ENCODE measurements at places on chromosomes 11 and 22.
A peak's percentile ranks its signal among the peaks of the same experiment; 100 is the strongest.

DNA sequence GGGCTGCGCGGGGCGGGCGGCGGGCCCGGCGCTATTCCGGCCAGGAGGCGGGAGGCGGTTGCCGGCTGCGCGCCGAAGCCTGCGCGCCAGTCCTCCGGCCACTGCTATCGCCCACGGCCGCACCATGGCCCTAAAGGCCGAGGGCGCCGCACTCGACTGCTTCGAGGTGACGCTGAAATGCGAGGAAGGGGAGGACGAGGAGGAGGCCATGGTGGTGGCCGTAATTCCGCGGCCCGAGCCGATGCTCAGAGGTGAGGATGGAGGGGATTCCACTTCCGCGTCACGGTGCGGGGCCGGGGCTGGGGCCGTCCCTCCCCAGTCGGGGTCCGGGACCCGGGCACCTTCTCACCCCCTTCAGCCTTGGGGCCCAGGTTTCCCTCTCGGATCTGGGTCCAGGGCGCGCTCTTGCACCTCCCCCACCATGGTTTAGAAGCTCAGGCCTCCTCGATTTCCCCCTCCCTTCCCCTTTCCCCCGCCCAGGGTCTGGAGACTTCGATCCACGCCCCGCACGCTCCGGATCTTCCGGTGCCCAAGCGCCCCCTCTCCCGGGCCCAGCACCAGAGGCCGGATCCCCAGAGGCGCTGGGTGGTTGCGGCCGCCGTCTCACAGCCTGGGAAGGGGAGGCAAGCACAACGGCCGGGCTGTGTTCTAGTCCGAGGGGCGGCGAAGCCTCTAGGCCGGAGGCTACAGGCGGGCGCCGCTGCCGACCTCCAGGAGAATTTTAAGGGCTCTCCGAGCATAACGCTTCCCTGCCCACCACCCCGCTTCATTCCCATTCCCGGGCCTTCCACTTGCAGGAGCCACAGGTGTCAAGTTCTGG is 517 bp downstream of the SPINDOC start:
- peak; percentile 79 for DNase-seq

DNA sequence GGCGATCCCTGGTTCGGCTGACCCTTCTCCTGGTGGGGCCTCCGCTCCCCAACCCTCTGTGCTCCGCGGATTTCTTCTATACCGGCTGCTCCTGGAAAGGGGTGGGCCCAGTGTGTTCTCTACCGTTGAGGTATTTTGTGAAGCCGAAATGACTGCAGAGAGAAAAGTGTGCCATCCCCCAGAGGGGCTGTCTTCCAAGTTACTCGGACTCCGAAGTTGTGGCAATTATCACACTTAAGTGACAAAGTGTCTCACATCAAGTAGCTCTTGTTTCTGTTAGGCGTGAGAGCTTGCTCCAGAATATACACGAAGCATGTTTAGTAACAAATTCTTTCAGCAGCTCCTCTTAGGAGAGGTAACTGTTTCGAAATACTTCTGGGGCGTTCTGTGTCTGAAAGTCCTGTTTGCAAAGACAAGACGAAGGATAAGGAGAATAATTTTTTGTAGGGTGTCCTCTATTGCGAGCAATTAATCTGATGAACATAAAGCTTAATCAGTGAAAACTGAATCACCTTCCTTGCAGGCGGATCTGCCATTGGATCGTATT is 434 bp downstream of the XPNPEP3 start:
- DNase-seq: peak; percentile 31

DNA sequence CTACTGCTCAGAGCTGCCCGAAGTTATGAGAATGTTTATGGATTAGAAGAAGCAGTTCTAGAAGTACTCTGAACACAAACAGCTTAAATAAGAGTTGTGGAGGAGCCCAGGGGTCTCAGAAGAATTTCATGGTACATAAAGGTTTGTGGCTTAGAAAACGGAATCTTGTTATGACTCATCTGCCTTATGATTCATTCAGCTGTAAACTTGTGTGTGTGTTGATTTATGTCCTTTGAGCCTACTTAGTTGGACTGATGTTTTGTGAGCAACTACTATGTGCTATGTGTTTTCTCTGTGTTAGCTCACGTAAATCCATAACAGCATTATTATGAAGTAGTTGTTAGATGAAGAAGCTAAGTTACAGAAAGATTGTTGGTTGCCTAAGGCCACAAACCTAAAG is 203.7 kb downstream of the PGR start:
- no peak for DNase-seq

DNA sequence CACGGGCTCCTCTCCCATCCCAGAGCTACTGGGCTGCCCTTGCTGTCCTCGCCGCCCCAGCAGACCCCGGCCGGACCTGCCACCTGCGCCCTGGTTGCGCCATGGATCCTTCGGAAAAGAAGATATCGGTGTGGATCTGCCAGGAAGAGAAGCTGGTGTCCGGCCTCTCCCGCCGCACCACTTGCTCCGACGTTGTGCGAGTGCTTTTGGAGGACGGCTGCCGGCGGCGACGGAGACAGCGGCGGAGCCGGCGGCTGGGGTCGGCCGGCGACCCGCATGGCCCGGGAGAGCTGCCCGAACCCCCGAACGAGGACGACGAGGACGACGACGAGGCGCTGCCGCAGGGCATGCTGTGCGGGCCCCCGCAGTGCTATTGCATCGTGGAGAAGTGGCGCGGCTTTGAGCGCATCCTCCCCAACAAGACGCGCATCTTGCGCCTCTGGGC is 382 bp downstream of the RASSF10 start:
- peak; percentile 86 for DNase-seq

- no peak for DNase-seq
These were observed 9.2 kb downstream of the FBLN1 start for GRCh38 chr22:45511847-45512261.

DNA sequence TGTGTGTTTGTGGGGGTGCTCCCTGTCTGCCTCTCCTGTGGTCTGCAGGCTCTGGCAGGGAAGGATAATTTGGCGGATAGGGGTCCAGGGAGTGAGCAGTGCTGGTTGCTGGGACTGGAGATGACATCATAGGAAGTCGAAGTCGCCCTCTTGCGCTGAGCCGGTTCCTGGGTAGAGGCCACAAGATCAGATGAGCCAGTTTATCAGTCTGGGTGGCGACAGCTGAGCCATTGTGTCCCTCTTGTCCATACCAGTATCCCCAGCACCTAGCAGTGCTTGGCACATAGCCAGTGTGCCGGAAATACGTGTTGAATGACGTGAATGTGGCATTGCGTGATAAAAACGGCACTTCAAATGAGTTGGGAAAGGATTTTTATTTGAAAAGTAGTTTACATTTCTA is 9.8 kb downstream of the APOL5 start:
- peak; percentile 54 for DNase-seq

DNA sequence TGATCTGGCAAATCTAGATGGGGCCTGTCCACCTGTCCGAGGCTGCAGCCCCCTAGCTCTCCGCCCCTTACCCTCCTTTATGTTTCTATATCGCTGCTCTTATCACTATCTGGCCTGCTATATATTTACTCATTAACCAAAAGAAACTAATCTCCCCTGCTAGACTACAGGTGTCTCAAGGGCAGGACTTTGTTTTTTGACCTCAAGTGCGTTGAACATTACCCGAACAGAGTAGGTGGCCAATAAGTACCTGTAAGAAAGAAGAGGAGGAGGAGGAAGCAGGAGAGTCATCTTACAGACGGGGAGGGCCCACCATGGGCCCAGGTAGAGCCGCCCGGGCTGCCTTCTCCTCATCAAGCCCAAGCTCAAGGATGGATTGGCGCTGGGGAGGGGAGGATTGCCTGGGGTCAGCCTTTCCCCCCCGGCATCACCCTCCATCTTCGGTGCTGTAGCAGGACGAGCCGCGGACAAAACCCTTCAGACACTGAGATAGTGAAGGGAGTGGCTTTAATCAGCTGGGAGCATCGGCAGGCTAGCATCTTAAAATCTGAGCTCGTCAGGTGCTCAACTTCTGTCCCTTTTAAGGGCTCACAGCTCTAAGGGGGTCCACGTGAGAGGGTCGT is 1.2 kb upstream of the P2RY6 start:
- DNase-seq: no peak

GRCh38 chr11:1234054-1234720 is 11.3 kb downstream of the MUC5B start:
- no peak for DNase-seq

- no peak for DNase-seq
These were observed 12.3 kb upstream of the OR56A3 start for GRCh38 chr11:5929571-5930368.

DNA sequence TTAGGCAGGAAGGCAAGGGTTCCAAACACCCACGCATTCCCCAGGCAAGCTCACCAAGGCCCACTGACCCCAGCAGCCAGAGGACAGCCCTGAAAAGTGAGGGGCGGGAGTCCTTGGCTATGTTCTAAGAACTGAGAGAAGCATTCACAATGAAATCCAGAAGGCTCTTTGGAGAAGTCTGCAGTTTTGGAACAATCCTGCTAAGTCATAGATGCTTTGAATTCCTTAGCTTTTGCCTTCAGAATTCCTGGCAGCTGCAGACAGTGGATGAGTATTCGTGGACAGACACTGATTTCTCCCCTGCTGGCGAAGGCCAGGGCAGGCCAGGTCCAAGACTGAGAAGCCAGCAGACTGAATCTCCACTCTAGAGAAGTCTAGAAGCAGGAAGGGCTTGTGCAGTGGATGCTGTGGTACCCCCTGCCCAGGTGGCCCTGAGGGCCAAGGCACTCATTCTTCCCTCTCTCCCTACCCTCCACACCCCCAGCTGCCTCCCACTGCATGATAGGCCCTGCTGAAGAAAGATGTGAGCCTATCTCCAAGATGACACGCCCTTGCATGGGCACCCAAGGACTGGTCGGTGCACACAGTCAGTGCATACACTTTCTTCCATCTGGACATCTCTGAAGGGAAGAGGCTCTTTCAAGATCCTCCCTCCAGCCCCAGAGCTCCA is 133.2 kb upstream of the TEAD1 start:
- DNase-seq: no peak

DNA sequence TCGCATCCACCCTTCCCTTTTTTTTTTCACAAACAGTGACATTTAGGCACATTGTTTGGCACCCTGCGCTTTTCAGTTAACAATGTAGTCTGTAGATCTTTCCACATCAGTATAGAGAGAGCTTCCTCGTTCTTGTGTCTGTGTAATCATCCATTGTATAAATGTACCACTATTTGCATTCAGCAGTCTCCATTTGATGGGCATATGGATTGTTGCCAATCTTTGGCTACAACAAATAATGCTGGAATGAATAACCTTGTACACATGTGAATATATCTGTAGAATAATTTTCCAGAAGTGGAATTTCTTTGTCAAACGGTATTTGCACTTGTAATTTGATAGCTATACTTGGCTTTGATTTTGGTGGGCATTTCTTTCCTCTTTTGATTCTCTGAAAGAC is 17.1 kb downstream of the MPEG1 start:
- no peak for DNase-seq

GRCh38 chr11:77124041-77124440 is 4.0 kb upstream of the MYO7A start:
- no peak for DNase-seq

DNA sequence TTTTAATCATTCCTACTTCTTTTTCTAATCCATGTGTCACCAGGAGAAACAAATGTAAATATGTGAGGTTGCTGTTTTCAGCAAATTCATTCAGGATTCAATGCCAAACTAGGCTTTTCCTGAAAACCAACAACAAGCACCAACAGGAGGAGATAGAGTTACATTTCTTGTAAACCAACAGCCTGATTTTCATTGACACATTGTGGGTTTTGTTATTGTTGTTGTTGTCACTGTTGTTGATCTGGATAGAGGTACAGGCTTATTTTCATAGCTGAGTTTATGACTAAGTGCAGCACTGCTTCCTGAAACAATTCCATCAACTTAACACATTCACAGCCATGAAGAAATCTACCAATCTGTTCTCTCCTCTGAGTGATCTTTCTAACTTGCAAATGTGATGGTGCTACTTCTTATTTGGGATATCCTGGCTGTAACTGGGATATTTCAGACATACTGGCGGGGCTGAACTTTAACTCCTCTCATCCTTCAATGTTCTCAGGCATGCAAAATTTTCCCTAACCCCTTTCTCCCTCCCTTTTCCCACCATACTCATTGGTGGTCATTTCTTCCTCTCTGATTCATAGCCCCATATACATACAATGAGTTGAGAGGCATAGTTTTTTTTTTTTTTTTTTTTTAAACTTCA is 65.5 kb downstream of the ME3 start:
- DNase-seq: peak; percentile 27

GRCh38 chr11:96299155-96299888 is 43.7 kb downstream of the MAML2 start:
- no peak for DNase-seq

GRCh38 chr11:77095551-77096490 is 6.8 kb upstream of the OMP start:
- no peak for DNase-seq

- no peak for DNase-seq
These were observed 23.5 kb upstream of the EXPH5 start for GRCh38 chr11:108617055-108617454.

DNA sequence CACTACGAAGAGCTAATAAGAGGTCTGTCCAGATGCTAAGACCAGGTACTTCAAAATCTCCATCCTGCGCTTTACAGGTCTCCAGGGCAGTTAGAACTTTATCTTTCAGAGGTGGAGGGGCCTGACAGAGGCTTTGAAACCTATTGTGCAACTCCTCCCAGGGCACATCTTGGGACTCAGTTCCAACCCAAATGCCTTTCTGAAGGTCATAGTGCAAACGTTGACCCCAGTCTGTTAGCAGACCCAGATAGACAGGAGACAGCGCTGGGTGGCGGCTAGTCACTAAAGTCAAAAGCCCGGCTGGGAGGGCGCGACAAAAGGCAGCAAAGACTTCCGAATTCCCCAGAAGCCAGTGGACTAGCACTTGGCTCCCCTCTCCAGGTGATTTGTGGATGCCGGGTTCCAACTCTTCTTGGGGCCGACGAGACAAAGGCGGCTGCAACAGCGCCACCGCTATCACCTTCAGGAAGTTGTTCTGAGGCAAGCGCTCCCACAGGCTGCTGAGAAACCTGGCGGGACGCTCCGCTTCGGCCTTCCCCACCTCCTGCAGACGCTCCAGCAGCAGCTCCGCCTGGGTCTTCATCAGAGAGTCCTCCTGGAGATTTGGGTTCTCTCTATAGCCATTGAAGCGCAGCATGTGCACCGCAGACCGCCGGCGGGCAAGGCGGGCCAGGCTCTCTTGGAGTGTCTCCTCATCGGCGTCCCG is 728 bp downstream of the FANCF start:
- DNase-seq: peak; percentile 92

DNA sequence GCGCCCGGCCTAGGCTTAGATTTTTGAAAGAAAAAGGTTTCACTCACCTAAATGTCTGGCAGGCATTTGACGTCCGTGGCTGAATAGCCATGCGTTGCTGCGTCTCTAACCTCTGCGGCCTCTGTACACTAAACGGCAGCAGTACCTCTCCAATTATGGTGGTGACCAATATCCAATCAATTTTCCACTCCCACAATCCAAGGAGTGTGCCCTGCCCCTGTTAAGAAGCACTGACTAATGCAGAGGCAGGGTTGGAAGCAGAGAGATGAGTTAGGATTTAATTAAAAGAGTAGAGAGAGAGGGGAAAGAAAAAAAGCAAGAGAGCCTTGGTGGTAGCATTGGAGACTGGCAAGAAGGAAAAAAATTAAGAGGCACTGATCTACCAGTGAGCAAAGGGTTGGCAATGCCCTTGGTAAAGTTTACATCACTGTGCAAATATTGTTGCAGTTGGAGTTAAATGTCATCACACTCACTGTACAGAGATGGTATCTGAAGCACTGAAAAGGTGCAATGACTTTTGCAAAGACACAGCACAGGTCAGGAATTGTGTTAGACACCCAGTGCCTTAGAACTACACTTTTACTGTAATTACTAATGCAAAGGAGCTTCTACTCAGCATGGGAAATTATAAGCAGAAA is 526.7 kb downstream of the NTM start:
- DNase-seq: peak; percentile 50

Measured in DMS53 (cell line).